Prostate gland (tissue), 2 donors: ENCODE measurements at places on chromosomes 7 and 10. TPM values are rescaled to one million over a fixed set of nuclear protein-coding genes. Genes with fewer than 3 reads are reported as not detected.

Gene IQUB
- 4.8 TPM for total RNA-seq

Gene TNS3
- total RNA-seq, result 19.5 TPM

Gene CYP17A1
- not detected for total RNA-seq

Gene NKX1-2
- 0.85 TPM for total RNA-seq

Gene CTAGE8
- 6.3 TPM for total RNA-seq

Gene ANK3
- total RNA-seq, result 46.0 TPM
